Osteoblast (primary cell): ENCODE measurements at places on chromosomes 2 and 18.

DNA sequence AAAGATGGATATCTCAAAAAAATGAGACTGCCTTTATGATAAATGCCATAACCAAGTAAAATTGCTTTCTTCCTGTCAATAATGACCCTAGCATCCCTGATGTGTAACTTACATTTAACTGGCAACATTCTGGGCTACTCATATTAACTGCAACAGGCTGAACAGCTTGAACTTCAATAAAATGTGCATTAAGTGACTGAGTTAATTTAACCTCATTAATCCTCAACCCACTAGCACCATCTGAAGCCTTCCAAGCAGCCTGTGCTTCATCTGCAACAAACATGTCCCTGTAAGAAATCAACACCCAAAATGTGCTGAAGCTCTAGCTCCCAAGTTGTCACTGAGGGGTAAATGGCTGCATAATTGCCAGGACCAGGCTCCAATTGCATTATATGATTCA lies 296.2 kb upstream of the ZC3H15 start:
- DNase-seq: no peak

DNA sequence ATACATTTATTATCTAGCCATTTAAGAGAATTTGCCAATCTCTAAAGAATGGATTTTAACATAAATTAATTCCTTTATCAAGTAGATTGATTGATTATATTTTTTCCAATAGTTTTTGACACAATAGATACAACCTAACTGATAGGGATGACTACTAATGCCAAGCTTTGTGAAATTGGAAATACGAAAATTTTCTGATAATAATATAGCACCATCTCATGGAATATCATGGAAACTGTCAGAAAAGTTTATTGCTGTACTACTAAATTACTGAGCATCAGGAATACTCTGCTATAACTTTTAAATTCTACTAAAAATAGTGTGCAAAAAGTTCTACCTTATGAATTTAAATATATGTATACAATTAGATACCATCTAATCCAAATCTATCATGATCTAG lies 101.8 kb upstream of the MAP2 start:
- no peak for DNase-seq

DNA sequence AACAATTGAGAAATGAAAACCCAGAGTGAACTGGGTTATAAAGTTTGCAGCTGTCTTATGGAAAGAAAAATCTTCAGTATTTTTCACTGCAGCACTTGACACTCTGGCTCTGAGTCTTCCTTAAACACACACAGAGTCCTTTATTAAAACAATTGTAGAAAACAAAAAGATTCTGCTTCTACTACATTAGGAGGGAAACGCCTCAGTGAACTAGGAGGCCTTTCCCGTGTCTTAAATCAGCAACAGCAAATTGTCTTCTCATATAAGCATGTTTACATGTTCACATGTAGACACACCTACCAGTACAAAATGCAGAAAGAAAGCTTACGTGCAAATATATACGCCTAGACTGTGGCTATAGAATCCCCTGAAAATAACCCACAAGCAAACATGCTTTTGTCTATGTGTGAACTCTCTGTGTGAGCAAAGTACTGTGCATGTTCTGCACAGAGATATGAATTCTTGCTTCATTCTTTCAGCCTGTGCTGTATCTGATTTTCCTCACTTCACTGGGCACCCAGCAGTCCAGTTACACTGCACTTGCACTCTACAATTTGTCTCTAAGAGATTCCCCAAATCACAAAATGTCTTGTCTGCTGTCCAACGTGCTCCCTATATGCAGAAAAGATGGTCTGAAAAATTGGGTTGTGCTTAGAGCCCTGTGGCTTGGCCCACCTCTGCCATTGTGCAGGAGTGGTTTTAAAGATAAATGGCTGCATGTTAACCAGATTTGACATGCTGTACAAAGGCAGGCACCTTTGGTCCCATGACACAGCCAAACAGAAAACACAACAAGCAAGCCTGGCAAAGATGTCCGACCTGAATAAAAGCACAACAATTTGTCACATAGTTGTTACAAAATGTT lies 24.5 kb downstream of the ZEB2 start:
- DNase-seq: no peak

- no peak for DNase-seq
Observed at GRCh38 chr2:98898423-98898841, 37.6 kb downstream of the CRACDL start.

GRCh38 chr2:160697817-160698216 lies 204.2 kb upstream of the RBMS1 start:
- no peak for DNase-seq

GRCh38 chr18:6592522-6592921 lies 137.0 kb upstream of the ARHGAP28 start:
- no peak for DNase-seq

- no peak for DNase-seq
Observed at GRCh38 chr2:214192711-214193110, 218.1 kb upstream of the VWC2L start.

- no peak for DNase-seq
Observed at GRCh38 chr18:74288730-74289129, 3.0 kb downstream of the CYB5A start.

DNA sequence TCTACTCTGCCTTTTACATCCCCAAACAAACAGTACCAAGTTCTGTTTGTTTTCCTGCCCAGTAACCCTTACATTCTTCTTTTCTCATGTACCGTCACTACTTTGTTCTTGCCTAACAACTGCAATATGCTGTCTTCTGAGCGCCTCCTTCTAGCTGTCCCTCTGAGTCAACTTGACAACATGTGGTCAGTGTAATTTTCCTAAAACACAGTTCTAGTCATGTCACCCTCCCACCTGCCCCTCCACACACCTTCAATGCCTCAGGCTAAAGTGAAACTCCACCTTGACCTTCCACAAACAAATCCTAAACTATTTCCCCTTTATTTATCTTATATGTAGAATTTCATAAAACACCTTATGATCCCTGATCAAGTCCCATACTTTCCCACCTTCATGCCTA lies 124.6 kb upstream of the CD302 start:
- no peak for DNase-seq

- DNase-seq: peak; percentile 58
Observed at GRCh38 chr18:59041819-59042815, 97.6 kb upstream of the SEC11C start.

- no peak for DNase-seq
Observed at GRCh38 chr2:147171941-147172340, 672.9 kb upstream of the ACVR2A start.

DNA sequence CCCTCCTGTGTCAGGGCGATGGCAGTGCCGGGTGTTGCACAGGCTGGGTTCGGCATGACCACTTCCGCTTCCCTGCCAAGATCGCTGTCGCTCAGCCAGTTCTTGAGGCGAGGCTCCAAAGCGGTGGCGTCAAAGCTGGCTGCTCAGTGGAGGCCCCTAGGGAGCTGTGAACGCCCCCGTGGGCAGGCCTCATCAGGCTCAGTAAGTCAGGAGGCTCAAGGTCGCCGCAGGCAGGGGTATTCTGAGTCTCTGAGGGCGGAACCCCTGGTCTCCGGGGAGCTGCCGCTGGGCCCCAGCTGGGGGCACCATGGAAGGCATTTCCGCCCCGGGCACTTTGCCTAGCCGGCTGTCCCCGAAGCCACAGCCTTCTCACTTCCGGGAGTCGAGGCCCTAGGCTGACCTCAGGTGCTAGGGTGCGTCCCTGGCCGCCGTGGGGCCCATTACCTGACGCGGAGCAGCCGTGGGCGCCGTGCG lies 210.4 kb downstream of the SOCS6 start:
- DNase-seq: no peak

GRCh38 chr18:78448106-78448505 lies 531.5 kb upstream of the SALL3 start:
- DNase-seq: peak; percentile 51

GRCh38 chr18:77223221-77223639 lies 26.4 kb upstream of the GALR1 start:
- no peak for DNase-seq

GRCh38 chr2:11058129-11058528 lies 97.1 kb upstream of the SLC66A3 start:
- no peak for DNase-seq

- DNase-seq: no peak
Observed at GRCh38 chr2:85995648-85996529, 107.1 kb upstream of the ST3GAL5 start.

DNA sequence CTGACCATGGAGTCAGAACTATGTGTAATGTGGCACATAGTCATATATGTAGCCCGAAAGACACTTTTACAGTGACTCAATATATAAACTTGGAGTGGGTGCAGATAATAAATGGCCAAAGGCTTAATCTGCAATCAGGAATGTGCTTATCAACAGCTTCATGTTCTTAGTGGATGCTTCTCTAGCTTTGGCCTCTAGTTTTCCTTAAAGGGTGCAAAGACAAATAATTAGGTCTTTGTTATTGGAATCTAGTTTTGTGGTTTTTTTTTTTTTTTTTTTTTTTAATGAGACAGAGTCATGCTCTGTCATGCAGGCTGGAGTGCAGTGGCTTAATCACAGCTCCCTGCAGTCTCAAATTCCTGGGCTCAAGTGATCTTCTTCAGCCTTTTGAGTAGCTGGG lies 625.6 kb downstream of the EPHA4 start:
- no peak for DNase-seq

DNA sequence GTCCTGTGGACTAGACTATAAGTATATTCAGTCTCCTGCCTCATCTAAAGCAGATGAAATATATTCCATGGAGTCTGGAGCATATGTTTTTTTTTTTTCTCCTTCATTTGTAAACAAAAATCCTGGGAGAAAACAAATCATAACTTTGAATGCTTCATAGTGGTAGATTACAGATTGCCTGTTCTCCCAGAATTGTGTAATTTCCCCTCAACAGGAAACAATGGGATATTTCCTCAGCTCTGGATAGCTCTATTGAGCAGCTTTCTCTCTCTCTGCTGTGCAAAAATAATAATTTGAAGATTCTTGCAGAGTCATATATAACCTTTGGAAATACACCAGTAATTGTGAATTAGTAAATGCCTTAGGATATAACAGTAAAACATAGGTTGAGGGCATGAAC lies 1406.6 kb upstream of the ACVR2A start:
- DNase-seq: no peak

GRCh38 chr2:96556441-96557330 lies 20.1 kb downstream of the ARID5A start:
- peak; percentile 91 for DNase-seq

DNA sequence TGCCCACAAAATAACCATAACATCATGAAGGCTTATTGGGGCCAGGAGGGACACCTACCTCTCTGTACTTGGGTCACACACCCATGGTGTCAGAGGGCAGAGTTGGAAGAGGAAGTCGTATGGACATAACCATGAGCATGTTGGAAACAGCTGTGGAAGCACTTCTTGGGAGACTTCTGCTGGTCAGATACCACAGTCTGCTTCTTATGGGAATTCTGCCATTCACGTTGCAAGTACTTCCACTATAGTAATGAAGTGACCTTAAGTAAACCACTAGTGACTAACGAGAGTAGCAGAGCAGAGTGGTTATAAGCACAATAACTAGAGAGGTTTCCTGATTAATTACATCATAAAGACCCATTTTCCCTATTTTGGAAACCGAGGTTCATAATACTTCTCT lies 61.1 kb upstream of the TFPI start:
- no peak for DNase-seq

DNA sequence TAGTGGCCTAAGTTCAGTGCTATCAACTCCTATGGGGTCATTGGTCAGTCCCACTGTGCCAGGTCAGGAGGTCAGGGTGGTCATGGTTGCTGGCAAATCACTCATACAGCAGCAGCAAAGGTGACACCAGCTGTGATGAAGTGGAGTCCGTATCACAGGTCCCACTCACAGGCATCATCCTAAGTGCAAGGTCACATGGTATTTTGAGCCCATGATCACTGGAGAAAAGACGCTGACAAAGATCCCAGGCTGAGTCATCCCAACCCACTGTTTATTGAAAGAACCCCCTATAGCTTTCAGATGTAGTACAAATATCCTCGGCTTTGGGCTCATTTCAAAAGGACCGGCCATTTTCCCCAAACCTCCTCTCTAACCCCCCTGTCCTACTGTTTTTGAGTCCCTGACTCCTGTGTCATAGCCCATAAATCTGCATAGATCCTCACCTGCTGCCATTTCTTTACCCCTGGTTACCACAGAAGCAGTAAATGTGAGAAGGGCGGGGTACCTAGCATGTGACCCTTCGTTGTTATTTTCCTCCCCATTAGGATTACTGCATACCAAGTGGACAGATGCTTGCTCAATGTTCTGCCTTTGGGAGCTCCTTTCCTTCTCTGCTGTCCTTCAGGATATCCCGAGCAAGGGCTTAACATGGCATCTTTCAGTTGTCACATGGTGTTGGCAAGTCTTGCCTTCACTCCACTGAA lies 107.7 kb downstream of the COL6A3 start:
- no peak for DNase-seq

- peak; percentile 52 for DNase-seq
Observed at GRCh38 chr2:239518286-239519088, 117.7 kb upstream of the HDAC4 start.

DNA sequence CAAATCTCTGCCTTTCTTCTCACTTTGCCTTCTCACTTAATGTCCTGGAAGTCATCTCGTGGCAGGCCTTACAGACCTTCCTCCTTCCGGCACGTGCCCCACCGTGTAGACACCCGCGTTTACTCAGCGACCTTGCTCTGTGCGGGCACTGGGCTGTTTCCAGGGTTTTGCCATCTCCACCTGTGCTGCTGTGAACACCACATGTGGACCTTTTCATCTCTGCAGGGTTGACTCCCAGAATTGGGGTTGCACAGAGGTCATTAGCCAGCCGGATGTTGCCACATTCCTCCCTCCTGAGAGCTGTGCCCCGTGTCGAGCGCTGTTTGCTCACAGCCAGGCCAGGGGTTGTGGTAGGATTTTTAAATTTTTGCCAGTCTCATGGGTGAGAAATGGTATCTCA lies 25.4 kb downstream of the KCNG2 start:
- DNase-seq: no peak

DNA sequence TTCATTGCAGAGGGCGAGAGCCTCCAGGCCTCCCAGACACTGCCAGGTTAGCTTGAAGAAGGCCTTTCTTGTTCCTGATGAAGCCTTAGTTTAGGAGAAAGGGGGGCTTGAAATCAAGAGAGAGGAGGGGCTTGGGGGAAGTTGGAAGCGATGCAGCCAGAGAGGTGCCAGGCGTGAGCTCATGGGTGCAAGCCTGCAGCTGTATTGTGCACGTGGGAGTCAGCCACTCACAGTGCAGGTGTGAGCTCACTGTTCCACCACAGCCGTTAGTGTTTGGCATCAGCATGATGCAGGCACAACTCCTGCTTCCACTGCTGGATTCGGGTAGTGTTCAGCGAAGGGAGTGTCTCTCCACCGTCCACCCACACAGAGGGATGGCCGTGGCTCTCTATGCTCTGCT lies 68.4 kb upstream of the ALPP start:
- no peak for DNase-seq
